Activated T-cell treated with anti-CD3 and anti-CD28 coated beads, Interleukin-2, amount 50 U/mL, for 24 hours (primary cell): ENCODE measurements at places on chromosomes 1 and 21.
A peak's percentile ranks its signal among the peaks of the same experiment; 100 is the strongest.

GRCh38 chr1:92117526-92117925 is 37.4 kb downstream of the BTBD8 start:
- DNase-seq, result no peak

GRCh38 chr1:76144247-76144646 is 69.7 kb downstream of the ST6GALNAC3 start:
- DNase-seq, result no peak

GRCh38 chr1:67655581-67655980 is 29.4 kb upstream of the GADD45A start:
- no peak for DNase-seq

DNA sequence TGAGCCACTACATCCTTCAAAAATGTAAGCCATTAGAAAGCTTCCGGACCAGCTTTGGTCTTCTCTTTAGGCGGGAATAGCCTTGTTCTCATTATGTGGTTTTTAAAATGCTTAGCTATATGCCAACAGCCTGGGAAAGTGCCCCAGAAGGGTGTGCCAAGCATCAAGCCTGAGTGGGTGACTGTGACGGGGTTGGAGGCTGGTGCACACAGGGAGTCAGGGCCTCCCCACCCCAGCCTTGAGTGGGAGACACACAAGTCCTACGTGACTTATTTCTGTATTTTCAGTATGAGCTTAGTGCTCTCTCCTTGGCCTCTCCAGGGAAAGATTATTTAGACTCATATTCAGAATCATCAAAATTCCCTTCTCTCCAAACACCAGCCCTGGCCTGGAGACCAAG is 9.8 kb downstream of the UBASH3A start:
- DNase-seq, result peak; percentile 64

DNA sequence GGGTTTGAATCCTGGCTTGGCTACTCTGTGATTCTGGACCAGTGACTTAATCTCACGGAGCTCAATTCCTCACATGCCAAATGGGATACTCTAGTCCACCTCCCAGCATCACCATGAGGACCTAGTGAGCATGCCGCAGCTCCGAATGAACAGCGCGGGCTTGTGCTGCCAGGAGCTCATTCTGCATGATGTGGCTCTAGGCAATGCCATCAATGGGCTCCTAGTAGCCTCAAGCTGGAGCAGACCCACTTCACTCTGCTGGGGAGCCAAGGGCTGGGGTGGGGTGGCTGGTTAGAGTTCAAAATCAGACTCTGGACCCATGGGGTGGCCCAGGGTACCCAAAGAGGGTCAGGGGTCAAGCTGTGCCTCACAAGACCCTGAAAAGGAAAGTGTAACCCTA is 41.5 kb downstream of the CDK18 start:
- DNase-seq, result no peak

DNA sequence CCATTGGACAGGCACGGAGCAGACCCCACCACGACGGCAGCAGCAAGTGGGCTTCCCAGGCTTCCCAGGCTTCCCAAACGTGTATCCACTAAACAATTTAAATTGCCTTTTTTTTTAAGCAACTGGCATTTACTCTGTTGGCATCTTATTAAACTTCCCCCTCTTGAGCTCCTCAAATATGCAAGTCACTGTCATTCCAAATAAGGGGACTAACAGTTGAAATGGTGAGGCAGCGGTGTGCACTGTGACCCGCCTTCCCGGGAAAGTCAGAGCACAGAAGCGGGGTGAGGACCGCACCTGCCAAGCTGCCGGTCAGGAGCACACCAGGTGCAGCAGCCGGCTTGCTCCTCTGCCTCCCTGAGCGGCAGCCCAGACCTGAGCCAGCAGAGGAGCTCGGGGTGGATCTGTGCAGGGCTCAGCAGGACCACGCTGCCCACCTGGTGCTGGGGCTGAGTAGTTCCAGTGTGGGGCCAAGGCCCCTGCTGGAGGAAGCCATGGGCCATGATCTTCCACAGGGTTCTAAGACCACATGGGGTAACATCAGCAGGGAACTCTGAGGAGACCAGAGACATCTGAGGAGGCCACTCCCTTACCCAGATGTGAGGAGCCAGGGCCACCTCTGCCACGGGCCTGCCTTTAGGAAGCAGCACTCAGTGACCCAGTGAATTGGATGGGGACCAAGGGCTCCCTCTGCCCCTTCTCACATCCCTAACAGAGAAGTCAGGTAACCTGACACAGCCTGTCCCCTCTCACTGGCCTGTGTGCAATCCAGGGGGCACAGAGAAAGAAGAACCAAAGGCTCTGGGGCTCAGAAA is 245.4 kb downstream of the NPHP4 start:
- peak; percentile 13 for DNase-seq

DNA sequence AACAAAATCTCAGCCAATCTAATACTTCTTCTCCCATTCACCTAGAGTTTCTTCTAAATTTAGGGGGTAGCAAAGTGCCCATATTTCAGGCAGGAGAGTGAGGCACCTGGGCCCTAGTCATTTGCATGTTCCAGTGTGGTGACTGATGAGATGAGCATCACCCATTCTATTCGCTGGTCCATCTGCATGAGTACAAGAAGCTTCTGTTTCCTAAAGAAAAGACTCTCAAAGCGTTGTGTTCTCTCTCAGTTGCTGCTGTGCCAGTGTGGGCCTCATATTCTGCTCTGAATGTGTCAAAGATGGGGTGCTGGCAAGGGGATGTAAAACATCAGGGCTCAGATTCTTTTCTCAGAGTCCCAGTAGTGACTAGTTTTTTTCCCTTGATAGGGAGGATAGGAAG is 16.1 kb upstream of the DPYD start:
- no peak for DNase-seq

DNA sequence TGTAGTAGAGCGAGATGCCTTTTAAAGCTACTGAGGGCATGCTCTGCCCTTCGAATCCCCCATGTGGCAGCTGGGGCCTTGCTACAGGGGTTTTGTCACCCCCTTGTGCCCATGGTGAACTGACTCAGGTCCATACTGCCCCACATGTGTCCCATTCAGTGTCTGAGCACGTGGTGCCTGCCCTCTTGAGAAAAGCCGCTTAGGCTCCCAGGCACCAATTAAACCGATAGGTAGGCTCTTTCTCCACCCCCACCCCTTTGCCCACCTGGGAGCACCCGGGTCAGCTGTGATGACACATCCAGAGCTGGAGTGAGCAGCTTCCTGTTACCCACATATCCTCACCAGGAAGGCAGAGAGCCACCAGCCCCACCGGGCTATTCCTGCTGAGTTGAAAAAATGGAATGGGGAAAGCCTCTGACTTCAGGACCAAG is 30.5 kb downstream of the TMCC2 start:
- no peak for DNase-seq

- DNase-seq, result no peak
These were observed 4.1 kb upstream of the EPS8L3 start for GRCh38 chr1:109767637-109768334.

GRCh38 chr1:933603-933940 is 9.8 kb downstream of the SAMD11 start:
- no peak for DNase-seq

- DNase-seq, result no peak
These were observed 54.2 kb downstream of the TMEM53 start for GRCh38 chr1:44620072-44620471.

- DNase-seq, result no peak
These were observed 27.5 kb downstream of the SH3BGR start for GRCh38 chr21:39479164-39479813.

- no peak for DNase-seq
These were observed 19.5 kb downstream of the ZMYM4 start for GRCh38 chr1:35287807-35288640.

- DNase-seq, result no peak
These were observed 357 bp upstream of the TXLNA start for GRCh38 chr1:32179193-32179442.

DNA sequence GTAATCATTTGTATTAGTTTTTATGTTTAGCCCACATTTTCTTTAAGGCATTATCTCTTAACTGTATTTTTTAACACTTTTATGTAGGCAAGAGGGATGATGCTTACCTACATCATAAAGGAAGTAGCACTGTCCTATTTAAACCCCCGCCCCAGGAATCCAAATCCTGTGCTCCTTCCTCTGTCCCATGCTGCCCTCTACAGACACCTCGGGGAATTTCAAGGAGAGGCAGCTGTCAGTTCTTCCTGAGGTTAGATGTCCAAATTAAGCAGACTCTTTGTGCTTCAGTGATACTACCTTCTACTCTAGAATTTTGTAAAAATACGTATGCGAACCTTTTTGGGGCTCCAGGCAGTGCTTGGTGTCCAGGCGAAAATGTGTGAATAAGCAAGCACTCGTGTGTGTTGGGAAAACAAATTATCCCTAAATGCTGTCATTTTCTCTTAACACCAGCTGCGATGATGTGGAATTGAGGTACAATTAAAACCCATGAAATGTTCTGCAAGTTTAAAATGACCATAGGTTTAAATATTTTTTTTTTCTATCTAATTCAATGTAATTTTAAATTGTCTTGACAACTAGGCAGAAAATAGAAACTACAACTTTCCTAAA is 19.2 kb downstream of the CRCT1 start:
- no peak for DNase-seq

GRCh38 chr1:84360316-84360715 is 38.0 kb upstream of the DNASE2B start:
- DNase-seq, result no peak

GRCh38 chr1:12604114-12604874 is 13.7 kb downstream of the DHRS3 start:
- peak; percentile 61 for DNase-seq

GRCh38 chr1:165416876-165417275 is 28.1 kb downstream of the RXRG start:
- DNase-seq, result no peak

- DNase-seq, result no peak
These were observed 2.8 kb downstream of the REG4 start for GRCh38 chr1:119808491-119808890.

DNA sequence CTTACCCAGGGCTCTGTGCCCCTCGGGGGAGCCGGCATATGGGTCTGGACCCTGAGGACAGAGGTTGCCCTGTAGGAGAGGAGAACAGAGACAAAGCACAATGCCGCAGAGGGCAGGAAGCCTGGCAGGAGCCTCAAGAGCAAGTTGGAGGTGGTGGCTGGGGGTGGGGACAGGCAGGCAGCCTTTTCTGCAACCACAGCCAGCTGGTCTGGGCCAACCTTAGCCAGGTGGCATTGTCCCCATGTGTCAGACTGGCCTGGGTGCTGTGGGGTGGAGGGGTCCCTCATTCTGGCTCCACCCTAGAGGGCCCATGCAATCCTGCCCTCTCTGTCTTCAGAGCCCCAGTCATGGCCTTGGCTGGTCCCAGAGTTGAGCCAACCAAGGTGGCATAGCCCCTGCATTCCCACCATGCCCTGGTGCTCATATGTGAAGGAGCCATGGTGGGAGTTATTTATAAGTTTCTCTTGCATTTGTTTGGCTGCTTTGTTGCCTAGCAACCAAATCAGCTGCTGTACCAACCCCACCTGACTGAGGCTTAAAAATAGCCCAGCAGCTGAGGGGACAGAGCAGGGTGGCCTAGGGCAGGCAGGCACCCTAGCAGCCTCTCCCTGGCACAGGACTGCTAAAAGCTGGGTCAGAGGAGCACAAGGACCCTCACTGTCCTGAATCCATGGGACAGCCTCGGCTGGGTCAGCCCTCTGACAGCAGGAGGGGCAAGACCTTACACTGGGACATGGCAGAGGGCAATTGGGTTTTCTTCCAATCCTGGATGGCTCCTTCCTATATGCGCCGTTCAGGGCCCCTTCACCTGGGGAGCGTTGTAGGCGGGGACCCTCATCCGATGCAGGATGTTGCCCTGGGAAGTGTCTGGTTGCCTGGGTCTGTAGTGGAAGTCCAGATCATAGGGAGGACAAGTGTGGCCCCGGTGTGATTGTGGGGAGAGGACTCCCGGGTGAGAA is 19.5 kb downstream of the MAP7D1 start:
- DNase-seq, result no peak

GRCh38 chr1:15261155-15262002 is 14.4 kb downstream of the FHAD1 start:
- DNase-seq, result peak; percentile 45

DNA sequence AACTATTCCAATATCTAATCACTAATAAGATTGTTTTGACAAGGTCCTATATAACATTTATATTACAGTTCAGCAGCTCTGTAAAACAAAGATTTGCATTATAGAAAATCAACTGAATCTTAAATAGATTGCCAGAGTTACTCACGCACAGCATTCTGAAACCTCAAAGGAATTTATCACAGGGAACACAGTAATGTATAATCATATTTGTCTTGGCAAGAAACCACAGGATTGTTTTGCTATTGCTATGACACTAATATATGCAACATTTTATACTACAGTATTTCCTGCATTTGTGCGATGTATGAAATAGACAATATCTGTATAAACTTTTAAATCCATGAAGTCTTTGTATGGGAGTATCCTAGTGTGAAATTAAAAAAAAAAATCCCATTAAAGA is 101.4 kb downstream of the PLPPR5 start:
- DNase-seq, result no peak

DNA sequence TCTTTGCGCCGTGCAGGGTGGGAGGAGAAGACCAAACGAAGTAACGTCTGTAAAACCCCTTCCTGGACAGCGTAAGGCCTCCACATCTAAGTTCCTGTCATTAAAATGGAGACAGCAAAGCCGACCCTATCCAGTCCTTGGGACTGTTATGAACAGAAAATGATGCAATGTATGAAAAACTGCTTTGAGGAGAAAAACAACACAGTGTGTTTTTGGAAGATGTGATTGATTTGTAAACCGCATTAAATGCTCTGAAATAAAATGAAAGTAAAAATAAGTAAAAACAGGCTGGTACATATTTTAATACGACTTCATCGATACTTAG is 827 bp upstream of the URB1 start:
- no peak for DNase-seq

DNA sequence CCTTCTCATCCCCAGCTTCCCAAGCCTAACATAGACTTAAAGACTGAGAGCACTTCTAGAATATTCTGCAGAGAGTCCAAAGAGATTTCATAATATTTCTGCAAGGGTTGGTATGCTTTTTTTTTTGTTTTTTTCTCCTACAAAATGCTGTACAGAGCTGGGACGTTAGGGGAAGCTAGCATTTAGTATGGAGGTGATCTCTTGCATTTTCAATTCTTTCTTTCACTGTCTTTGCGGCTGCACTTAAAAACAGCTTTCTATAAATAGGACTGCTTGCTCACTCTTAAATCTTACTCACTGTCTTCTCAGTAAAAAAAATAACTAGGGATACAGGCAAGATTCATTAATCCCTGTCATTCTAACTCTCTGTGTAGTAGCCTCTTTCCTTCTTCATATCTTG is 7.4 kb downstream of the DSCAM start:
- DNase-seq, result no peak

- peak; percentile 86 for DNase-seq
These were observed 22.6 kb upstream of the RNF187 start for GRCh38 chr1:228464487-228464983.
